ENCODE measurements at places on chromosomes 11 and 22.
A peak's percentile ranks its signal among the peaks of the same experiment; 100 is the strongest.

GRCh38 chr22:31442768-31443489, 43.5 kb downstream of the DRG1 start:
- DNase-seq: no peak

DNA sequence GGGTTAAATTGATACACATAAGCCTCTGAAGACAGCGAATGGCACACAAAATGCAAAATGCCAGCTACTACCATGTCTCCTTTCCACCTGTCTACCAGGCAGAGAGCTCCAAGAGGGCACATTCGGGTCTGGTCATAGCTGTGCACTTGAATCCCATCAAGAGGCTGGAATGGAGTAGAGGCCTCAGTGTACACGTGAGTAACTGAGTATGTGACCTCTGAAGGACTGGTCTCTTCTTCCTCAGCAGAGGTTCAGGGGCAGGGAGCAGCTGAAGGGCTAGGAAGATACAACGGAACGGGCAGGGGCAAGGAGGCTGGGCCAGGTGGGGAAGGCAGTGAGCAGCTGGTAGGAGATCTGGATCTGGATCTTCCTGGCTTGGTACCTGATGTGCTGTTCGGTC, 56.3 kb upstream of the PHOX2A start:
- peak; percentile 28 for DNase-seq

- no peak for DNase-seq
Measured at GRCh38 chr22:27873472-27873871, 45.6 kb downstream of the PITPNB start.

DNA sequence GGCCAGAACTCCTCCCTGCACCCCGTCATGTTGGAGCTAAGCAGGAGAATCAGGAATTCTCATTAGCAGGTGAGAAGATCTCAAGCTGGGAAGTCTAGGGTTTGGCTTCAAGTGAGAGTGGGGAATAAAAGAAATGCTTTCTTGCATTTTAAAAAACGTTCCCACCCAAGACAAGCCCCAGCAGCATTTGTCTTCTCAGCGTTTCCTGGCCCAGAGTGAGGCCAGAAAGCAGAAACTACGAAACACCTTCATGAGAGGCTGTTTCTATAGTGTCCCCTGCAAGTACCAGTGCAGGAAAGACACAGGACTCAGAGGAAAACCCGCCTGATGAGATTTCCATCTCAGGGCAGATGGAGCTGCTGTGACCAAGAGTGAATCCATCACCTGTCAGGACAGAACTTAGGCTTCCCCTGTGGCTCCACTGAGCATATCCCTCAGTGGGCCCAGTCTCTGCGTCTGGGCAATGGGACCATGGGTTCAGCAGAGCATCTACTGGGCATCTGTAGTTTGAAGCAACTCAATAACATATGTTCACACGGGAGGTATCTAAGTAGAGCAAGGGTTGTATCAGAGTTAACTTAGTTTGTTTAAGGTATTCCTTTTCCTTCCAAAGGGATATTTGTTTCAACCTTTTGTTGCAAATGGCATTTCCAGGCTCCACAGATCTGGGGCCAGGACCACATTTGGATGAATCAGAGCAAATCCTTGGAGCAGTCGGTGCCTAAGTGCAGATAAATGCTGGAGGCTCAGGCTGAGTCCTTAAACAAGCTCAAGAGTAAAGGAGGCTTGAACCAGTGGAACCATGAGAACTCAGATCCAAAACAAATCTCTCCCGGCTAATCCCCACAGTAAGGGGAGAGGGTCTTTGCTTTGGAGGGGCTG, 548.3 kb downstream of the MIAT start:
- peak; percentile 57 for DNase-seq

- no peak for DNase-seq
Measured at GRCh38 chr11:67315325-67315909, 12.1 kb downstream of the SSH3 start.

DNA sequence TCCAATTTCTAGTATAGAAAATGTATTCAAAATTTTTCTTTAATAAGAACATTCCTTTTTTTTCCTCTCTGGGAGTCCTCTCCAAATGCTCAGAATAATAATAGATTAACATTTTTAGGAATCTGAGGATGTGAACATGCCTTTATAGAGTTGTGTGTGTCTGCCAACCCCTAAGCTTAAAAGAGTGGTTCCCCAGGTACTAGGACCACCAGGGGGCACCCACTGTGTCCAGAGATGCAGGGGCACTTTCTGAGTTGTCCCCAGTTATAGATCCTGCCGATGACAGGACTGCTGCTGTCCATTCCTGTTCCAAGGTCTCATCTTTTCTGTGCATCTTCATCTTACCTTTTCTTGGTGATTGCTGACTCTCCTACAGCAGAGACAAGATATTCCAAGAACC, 27.0 kb upstream of the MICAL2 start:
- peak; percentile 50 for DNase-seq

DNA sequence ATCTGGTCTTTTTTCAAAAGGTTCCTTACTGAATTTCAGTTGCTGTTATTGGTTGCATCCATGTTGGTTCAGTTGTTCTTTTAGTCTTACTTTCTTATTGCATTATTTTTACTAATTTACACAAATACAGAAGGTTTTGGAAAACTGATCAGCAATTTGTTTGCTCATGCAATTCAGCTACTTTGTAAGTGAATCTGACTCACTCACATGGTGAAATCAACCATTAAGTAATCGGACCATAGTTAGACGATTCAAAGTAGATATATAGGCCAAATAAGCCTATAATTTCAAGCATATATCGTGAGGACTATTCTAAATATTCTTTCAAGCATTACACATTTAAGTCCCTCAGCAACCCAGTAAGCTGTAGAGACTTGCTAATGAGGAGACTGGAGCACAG, 41.7 kb downstream of the CCDC83 start:
- no peak for DNase-seq

GRCh38 chr22:39122772-39123470, 25.9 kb downstream of the APOBEC3H start:
- DNase-seq: no peak

- DNase-seq: peak; percentile 74
Measured at GRCh38 chr22:44091021-44091721, 67.1 kb downstream of the PARVB start.

- peak; percentile 82 for DNase-seq
Measured at GRCh38 chr11:71927820-71928736, at the start of gene XNDC1N. XNDC1N (minus strand) TSS chr11:71928594; CDS start chr11:71923353, 5,241 bp downstream.

DNA sequence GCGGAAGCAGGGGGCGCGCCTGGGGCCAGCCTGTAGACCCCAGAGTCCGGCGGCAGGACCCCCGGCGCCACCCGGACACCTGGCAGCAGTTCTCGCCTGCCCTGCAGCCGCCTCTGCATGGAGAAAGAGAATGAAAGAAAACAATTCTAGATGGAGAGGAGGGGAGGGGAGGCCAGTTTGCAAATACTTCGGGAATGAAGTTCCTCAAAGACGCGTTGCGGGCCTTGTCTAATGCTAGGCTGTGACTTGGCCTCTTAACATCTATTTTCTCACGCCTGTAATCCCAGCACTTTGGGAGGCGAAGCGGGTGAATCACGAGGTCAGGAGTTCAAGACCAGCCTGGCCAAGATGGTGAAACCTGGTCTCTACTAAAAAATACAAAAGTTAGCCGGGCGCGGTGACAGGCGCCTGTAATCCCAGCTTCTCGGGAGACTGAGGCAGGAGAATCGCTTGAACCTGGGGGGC, 2.1 kb upstream of the BARX2 start:
- no peak for DNase-seq

DNA sequence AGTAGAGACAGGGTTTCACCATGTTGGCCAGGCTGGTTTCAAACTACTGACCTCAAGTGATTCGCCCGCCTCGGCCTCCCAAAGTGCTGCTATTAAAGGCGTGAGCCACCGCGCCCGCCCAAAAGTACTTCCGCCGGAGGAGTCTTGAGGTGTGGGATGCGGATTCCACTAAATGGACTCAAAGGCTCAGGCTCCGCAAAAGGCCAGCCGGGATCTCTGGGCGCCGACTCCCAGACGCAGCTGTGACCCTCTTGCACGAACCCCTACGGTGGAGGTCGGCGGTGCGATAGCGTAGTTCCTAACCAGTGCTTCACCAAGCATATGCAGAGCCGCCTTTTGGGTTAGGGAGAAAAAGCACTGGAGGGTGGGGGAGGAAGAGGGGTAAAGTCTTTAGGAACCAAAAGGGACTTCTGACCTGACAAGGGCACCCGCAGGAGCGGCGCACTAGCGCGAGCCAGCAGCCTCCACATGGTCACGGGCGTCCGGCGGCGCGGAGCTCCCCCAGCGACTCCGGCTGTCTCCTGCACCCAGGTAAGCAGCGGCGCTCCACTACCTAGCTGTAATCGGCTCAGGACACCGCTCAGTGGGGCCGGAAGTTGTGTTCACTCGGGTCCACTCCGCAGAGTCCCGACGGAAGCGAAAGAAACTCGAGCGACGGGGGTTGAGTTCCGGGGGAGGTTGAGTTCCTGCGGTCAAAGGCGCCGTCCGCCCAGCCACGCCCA, at the start of gene MRPL16:
MRPL16 (minus strand) TSS at position 590 of the 722 bp plus-strand sequence; CDS start at position 470, 120 bp downstream.
- DNase-seq: peak; percentile 97

DNA sequence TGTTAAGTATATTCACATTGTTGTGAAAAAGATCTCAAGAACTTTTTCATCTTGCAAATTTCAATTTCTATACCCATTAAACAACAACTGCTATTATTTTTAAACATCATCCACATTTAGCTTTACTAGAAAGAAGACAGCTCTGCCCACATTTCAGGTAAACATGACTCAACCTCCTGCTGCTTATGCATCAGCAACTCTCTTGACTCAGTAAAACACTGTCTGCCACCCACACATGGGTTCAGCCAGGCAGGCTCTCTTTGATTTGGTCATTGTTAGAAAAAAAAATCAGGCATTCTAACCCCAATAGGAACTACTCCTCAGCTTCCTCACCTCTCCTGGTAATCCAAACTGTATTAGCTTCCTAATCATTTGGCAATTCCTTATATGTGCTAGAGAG, 5.1 kb upstream of the ENDOD1 start:
- DNase-seq: no peak

- no peak for DNase-seq
Measured at GRCh38 chr11:76783294-76783895, at the start of gene TSKU. TSKU (plus strand) TSS chr11:76783356; CDS start chr11:76795617, 12,261 bp downstream.

GRCh38 chr22:40444178-40444831, 73.9 kb downstream of the SGSM3 start:
- no peak for DNase-seq

DNA sequence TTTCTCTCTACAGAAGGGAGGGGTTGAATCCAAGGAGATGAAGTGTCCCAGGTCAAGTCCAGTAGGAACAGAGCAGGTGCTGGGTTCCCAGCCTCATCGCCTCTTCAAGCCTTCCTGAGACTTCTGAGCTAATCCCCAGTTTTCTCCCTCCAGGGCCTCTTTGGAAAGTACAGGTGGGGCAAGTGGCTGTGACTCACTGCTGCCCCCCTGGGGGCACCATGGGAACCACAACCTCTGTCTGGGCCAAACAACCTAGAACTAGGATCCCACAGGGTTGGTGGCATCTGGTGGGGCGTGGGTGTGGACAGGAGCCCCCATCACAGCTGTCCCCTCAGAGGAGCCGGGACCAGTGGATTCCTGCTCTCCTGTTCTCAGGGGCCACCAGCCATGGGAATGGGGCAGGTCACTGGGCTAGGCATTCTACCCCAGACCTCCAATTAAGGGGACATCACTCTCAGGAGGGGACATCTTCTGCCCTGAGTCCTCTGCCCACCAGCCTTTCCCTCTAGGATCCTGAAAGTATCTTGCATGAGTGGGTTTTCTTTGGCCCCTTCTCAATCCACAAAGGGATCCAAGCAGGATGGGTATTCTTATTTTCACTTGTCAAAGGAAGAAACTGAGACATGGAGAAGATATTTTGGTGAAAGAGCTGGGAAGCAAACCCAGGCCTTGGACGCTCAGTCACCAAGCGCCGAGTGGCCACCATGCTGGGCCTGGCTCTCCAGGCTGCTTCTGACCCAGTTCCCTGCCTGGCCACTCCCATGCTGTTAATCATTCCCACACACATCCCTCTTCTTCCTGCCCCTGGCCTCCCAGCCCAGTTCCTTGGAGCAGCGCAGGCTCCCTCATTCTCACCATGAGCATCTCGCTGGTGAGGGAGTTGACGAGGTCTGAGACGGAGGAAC, 23.8 kb downstream of the LRRC10B start:
- DNase-seq: peak; percentile 74

GRCh38 chr11:62811659-62812058, 6.4 kb upstream of the NXF1 start:
- no peak for DNase-seq

- peak; percentile 37 for DNase-seq
Measured at GRCh38 chr22:19873138-19873959, 18.7 kb upstream of the GNB1L start.

GRCh38 chr11:78039919-78040671, 17.0 kb upstream of the KCTD14 start:
- peak; percentile 65 for DNase-seq

DNA sequence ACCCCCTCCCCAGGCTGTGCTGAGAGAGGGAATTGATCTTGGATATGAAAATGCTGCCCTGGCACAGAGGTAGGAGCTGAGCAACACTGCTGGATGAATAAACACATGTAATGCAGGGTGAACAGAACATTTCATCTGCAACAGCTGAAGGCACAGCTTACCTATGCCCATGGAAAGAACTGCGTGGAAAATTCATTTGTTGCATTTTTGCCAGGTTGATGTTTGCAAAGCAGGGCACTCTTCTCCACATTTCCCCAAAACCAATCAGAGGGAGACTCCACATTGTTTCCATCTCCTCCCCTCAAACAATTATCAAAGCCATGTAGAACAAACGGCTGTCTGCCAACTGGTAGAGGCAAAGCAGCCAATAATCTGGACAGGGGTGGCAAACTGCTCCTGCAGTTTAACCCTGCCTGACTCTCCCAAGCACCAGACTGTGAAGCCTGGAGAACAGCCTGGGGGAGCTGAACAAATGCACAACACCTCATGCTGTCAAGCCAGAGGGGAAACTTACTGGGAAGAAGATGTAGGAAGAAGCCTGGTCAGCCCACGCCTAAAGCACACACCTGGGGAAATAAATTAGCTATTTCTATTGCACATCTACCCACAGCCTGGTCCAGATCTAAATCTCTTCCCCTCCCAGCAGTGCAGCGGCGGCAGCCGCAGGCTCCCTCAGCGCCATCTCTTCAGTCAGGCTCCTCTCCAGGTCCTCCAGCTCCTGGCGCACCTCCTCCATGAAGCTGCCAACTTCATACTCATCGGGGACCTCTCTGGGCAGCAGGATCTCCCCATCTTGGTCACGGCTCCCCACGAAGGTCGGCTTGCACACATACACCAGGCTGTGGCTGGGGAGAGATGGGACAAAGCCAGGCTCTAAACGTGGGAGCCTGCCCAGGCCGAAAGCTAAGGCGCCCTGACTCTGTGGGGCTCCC, 44.3 kb downstream of the DKK3 start:
- peak; percentile 45 for DNase-seq

DNA sequence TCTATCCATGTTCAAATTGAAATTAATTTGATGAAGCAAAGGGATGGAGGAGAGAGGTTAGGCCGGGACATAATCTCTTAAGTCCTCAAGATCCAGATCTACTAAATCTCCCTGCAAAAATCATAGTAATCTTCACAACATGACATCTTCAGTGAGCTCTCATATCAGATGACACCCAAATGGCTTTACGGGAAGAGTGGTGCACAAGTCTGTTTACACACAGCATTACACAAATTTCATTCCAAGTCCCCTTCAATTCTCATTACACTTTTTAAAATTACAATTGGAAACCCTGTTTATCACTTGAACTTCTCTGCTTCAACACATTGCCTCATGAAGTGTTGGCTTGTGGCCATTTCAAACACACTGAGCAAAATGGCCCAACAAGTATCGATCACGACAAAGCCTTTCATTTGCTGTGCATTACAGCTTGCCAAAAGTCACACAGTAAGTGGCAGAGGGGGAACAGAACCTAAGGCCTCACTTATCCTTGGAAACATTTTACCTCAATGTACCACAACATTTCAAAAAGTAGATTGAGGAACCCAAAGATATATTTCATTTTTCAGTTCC, 17.9 kb upstream of the TPH1 start:
- no peak for DNase-seq

- no peak for DNase-seq
Measured at GRCh38 chr11:112590764-112591163, 330.1 kb upstream of the PLET1 start.

GRCh38 chr22:38109371-38110001, 998 bp downstream of the BAIAP2L2 start:
- DNase-seq: peak; percentile 49

All from islet precursor cell (in vitro differentiated cells).